ENCODE measurements at places on chromosomes 13 and 19.

DNA sequence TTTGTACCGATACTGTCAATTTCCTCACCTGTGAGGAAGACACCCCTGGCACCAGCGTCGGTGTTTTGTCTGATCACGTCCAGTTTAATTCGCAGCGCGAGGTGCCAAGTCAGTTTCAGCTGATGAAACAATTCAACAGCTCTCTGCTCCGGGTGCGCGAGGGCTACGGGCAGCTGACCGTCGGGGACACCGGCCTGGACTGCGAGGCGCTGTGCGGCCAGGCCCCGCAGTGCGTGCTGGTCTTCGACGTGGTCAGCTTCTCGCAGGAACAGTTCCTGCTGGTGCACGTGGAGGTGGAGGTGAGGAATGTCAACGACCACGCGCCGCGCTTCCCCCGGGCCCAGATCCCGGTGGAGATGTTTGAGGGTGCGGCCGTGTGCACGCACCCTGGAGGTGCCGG, 171.5 kb downstream of the OLFM4 start:
- DNase-seq: no peak

- DNase-seq: no peak
Measured at GRCh38 chr13:77328819-77329132, 1.9 kb upstream of the MYCBP2 start.

- no peak for DNase-seq
Measured at GRCh38 chr19:29687244-29687896, 22.1 kb downstream of the PLEKHF1 start.

DNA sequence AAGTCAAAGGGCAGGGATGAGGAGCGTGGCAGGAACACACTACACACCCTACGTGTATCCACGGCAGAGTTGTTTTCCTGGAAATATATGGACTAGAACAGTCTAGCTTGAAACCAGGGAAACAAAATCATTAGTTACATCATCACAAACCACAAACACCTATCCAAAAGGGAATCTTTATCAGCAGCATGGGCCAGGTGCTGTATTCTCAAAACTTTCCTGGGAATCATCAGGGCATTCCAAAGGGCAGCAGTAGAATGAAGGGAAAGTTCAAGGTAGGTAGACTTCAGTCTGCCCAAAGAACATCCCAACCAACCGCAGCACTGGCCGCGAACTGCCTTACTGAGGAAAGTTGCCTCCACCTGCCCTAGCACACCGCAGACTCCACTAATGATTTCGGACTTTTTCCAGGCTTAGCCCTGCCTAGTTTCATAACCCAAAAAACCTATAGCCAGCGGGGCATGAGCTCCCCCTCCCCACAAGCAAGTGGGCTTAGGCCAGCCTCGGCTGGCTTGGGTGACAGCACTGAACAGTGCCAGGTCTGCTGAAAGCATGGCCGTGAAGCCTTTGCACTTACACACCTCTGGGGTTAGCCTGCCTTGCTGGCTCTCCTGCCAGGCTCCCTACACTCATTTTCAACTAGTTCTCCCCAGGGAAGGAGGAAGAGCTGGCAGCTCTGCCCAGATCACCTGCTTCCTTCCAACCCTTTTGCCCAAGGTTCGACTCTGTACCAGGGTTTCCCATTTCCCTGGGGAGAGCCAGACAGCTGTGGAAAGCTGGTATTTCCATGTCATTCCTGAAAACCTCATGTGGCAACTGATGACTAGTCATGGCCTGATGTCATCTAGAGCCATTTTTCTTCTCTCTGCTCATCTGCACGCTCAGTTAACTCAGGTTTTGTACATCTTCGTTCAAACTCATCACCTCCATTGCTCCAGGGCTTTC, 77.3 kb upstream of the UBAC2 start:
- DNase-seq: no peak

DNA sequence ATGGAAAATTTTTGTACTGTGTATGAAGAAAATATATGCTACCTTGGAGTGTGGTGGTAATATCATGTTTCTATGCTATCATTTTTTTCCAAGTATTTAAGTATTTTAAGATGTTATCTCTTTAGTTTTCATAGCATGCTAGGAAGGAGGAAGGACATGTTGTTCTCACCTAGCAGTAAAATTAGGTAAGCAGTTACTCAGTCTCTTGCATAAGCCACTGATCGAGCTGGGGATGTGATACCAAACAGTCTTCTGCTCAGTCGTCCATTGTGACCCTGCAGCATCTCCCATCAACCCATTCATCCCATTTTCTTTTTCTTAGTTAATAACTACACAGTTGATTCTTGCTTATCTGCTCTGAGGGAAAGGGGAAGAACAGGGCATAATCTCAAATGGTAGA, 130.6 kb downstream of the KLF5 start:
- no peak for DNase-seq

DNA sequence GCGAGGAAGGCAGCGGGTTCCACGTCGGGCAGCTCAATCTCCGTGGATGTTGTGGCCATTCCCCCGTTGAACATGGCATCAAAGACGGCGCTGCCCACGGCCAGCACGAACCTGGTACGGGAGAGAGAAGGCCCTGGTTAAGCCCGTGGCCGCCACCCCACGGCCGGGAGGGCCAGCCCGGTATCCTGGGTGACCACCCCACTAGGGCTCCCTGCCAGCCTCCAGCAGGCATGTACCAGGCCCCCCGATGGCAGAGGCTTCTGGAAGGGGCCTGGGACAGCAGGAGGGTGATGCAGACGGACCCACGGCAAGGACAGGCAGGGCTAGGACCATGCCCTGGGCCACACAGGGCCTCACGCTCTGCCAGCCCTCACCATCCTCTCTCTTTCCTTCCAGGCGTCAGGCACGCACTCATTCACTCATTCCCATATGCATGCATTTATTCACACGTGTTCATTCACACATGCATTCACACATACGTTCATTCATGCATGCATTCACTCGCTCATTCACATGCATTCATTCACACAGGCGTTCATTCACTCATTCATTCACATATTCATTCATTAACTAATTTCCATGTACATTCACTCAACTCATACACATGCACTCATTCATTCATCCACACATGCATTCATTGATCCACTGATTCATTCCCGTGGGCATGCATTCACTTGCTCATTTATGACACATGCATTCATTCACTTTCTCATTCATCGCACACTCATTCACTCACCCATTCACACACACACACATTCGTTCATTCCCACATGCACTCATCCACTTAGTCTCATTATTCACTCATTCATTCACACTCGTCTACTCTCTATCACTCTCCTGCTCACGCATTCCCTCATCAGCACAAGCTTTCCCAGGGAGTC, 17.9 kb downstream of the BTBD2 start:
- no peak for DNase-seq

GRCh38 chr13:100131863-100132574, 43.1 kb downstream of the PCCA start:
- no peak for DNase-seq

DNA sequence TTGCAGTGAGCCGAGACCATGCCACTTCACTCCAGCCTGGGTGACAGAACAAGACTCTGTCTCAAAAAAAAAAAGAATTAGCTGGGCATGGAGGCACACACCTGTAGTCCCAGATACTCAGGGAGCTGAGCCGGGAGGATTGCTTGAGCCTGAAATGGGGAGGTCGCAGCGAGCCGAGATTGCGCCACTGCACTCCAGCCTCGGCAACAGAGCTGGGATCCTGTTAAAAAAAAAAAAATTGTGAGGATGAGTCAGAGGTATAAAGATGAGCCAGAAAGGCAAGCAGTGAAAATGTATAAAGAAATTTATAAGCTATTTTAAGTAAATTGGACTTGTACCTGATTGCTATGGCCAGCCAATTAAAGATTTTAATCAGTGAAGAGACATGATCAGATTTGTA, 21.1 kb downstream of the KBTBD6 start:
- no peak for DNase-seq

DNA sequence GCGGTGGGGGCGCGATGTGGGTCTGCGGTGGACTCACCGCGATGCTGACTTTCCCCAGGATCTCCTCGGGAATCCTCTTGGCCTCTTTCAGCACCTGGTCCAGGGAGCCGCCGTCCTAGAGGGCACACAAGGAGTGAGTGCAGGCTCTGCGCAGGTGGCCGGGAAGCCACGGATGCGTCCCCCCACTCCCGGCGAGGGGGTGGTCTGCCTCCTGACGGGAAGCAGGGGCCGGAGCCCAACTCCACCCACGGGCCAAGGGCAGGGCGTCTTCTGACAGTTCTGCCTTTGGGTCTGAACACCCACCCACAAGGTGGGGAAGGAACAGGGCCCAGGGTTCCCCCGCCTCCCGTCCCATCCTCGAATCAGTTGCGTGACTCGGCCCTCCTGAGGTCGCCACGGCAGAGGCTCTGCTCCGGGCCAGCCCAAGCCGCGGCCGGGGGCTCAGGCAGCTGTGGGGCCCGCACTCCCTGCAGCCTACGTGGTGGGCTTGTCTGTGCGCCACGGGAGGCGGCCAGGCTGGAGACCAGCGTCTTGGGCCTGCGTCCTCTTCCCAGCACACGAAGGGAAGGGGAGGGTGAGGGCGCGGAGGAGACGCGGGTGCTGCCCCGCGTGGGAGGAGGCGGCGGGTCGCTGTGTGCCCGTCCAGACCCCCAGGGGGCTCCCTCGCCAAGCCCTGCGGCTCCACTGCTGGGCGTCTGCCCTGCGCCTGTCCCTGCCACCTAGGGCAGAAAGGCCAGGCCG, 21.4 kb downstream of the MAP2K2 start:
- DNase-seq: no peak

DNA sequence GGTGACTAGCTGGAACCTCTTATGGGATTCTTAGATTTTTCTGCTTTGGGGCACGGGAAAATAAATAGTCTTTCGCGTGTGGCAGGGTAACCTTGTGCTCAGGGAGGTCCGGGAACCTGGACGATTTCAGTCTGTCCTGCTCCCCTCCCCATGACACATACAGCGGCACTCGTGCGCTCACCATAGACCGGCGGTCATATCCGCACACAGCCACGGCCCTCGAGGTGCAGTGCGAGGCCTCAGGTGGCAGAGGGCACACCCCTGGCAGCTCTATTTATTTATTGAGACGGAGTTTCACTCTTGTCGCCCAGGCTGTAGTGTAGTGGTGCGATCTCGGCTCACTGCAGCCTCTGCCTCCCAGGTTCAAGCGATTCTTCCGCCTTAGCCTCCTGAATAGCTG, 3.0 kb downstream of the ONECUT3 start:
- no peak for DNase-seq

- DNase-seq: no peak
Measured at GRCh38 chr13:94455414-94455813, 24.1 kb downstream of the DCT start.

DNA sequence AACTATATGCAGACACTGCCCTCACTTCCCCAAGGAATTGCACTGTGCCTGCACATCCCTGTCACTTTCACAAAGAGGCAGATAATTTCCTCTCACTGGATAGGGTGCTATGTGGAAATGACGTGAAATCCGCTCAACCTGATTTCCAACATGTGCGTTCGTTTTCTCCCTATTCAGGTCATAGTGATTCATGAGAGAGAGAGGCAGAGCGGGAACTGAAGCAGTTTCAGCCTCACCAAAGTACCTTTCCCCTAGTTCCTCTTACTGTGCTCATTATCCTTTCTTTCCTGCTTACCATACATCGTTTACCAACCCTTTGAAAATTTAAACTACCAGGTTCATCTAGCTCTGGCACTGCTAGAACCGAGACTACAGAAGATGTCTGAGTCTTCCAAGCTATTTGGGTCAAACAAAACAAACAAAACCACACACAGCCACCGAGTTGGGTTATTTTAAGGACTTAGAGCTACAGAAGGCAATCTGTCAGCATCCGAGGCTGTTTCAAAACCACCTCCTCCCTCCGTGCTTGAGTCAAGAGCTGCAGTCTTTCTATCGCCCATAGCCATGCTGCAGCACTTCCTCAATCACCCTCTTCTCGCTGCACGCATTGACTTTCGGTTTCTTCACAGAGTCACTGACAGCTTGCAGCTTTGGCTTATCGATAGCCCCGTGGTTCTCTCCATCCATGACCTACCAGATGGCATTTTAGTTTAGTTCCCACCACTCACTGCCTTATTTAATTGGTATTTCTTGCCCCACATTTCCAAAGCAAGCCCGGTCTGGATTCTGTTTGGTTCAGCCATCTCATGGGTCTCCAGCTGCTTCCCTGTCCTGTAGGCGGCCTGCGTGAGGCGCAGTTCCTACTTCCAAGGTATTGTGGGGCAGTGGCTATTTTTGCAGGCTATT, 1395.8 kb downstream of the EFNB2 start:
- DNase-seq: peak; percentile 19

DNA sequence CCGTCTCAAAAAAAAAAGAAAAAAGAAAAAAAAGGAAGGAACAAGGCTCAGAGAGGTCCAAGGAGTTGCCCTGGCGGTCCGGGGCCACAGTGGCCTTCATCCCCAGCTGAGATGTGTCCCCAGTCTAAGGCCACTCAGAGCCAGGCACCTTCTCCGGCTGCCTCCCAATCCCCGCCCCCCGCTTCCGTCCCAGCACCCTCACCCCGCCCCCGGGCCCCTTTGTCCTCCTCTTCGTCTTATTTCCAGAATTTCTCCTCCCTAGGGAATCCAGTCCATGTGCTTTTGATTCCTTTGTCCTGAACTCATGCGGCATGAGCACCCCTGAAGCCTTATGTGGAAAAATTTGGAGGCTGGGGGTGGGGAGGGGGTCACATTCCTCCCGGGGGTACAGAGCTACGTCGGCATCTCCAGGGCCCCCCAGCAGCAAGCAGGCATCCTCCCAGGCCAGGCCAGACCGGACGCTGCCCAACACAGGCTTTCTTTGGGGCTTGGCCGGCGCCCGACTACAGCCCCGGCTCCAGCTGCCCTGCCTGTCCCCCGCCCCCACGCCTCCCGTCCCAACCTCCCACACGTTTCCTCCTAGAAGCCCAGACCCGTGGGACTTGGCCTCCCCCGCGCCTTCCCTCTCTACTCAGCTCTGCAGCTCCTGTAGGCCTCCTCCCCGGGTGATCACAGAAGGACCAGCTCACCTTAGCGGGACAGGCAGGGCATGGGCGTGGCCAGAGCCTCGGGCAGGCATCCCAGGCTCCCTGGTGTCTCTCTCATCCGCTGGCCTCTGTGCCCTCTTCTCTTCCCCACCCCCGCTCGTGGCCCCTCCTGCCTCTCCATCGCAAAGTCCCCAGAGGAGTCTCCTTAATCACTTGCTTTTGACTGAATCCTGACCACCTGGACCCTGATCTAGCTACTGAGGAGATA, 17.8 kb upstream of the ADGRE5 start:
- DNase-seq: peak; percentile 39

DNA sequence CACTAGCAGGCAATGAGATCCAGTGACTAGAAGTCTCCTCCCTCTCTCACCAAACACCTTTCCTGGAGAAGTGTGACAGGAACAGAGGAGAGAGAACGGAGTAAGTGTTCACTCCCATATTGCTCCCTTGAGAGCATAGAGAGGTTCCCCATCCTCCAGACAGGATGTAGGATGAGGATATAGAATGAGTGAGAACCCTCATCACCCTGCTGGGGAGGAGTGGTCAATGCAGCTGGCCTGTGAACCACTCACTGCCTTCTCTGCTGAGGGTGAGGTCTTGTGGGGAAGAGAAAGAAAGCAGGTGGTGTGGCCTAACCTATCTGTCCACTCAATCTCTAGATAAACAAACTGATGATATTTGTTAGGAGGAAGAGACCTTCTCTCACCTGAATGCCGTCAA, 386.6 kb downstream of the PCDH20 start:
- DNase-seq: no peak

DNA sequence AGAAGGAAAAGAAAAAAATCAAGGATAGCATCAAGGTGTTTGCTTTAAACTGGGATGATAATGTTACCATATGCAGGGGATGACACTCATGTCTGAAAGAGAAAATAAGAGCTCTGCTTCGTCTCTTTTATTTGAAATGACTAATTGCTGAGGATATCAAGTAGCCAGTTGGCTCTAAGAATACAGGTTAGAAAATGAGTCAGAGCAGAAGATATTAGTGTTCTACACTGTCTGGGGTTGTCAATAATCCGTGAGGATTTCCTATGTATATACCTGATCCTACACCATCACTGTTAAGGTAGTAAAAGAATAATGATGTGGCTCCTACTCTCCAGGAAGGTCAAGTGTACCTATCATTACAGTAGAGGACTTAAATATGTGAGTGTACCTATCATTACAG, 562.5 kb downstream of the GPC6 start:
- no peak for DNase-seq

All from activated T-helper 9 cell treated with anti-CD3 and anti-CD28 coated beads, Interleukin-2, amount 50 U/mL, for 16 hours (primary cell).